HEK293T (cell line): ENCODE measurements at places on chromosomes 5 and 9.

DNA sequence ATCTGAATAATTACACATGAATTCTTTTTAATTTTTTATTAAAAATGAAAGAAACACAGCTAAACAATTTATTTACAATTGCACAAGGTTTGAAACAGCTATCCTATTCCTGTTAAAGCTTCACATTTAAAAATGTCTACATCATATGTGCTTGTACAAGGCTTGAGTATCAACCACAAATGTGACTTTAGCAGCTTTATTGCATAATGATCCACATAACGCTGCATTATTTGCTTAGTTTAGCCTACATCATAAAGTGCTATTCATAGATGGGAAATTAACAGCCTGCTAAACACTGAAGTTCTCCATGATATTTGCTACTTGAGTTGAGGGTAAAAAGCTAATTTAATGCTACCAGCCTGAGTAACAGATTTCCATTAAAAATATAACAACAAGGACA lies 45.0 kb downstream of the TRIM36 start:
- no peak for DNase-seq

GRCh38 chr5:56360816-56361215 lies 127.7 kb upstream of the ANKRD55 start:
- DNase-seq: no peak

DNA sequence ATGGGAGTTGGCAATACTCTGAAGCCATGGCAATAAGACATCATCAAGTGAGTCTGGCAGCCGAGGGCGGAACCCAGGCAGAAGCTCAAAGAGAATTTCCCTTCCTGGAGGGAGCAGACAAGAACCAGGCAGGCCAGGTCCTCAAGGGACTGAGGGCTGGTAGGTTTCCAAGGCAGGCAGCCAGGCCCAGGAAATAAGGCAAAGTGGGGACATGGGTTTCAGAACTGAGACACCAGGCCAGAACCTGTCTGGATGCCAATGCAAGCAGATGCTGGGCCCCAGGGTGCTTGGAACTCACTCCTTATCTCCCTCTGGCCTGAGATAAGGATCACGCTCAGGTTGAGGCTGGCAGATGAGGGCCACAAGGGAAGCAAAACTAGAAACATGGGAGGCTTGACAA lies 8.9 kb downstream of the TSSK1B start:
- DNase-seq: no peak

DNA sequence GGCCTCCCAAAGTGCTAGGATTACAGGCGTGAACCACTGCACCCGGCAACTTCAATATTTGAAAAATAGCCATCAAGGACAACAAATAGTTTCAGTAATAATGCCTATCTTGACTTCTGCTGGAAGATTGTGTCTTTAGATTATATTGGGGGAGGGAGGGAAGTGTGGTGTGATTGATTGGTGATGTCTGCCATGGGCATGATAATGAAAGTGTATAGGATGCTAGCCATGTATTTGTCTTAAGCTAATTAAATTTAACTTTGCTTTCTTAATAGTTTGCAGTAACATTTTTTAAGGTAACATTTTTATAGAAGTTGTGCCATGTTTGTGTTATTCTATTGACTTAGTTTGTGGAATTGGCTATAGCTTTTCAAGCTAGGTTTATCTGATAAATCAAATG lies 4.6 kb downstream of the JMY start:
- DNase-seq: no peak

GRCh38 chr5:124650147-124650561 lies 96.3 kb downstream of the ZNF608 start:
- DNase-seq: no peak

- no peak for DNase-seq
Observed at GRCh38 chr5:135628771-135629563, 50.2 kb upstream of the CXCL14 start.
